Aorta (tissue), 5 donors: ENCODE measurements at places on chromosomes 3 and 15. TPM values are rescaled to one million over a fixed set of nuclear protein-coding genes. Genes with fewer than 3 reads are reported as not detected.
A peak's percentile ranks its signal among the peaks of the same experiment; 100 is the strongest.

- no peak for DNase-seq
- H3K27me3 ChIP-seq: no peaks in the 10 kb centered on the region
- no peaks in the 10 kb centered on the region for H3K4me1 ChIP-seq
- H3K27ac ChIP-seq: no peak overlapping the region
- no peaks in the 10 kb centered on the region for H3K36me3 ChIP-seq
- no peak overlapping the region for H3K4me3 ChIP-seq
These were observed 120.0 kb upstream of the GADL1 start for GRCh38 chr3:31014317-31015040.

DNA sequence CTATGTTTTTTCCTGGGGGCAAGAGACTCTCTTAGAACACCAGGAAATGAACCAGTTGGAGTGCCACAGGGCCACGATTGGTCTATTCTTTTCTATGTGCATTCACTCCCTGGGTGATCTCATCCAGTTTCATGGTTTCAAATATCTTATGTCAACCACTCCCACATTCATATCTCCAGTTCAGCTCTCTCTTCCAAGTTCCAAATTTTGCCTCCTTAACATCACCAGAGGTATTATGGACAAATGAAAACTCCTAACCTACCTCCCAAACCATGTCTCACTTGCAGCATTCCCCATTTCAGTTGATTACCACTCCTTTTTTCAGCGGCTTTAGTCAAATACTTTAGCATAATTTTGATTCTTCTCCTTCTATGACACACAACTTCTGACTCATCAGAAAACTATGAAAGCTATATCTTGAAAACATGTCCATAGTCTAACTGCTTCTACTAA, 203.1 kb upstream of the SEMA6D start:
- no peak for DNase-seq
- H3K27me3 ChIP-seq: no peaks in the 10 kb centered on the region
- H3K4me1 ChIP-seq: peaks cover 2% of the 10 kb centered on the region
- H3K4me3 ChIP-seq: no peak overlapping the region
- no peak overlapping the region for H3K27ac ChIP-seq
- no peaks in the 10 kb centered on the region for H3K36me3 ChIP-seq

DNA sequence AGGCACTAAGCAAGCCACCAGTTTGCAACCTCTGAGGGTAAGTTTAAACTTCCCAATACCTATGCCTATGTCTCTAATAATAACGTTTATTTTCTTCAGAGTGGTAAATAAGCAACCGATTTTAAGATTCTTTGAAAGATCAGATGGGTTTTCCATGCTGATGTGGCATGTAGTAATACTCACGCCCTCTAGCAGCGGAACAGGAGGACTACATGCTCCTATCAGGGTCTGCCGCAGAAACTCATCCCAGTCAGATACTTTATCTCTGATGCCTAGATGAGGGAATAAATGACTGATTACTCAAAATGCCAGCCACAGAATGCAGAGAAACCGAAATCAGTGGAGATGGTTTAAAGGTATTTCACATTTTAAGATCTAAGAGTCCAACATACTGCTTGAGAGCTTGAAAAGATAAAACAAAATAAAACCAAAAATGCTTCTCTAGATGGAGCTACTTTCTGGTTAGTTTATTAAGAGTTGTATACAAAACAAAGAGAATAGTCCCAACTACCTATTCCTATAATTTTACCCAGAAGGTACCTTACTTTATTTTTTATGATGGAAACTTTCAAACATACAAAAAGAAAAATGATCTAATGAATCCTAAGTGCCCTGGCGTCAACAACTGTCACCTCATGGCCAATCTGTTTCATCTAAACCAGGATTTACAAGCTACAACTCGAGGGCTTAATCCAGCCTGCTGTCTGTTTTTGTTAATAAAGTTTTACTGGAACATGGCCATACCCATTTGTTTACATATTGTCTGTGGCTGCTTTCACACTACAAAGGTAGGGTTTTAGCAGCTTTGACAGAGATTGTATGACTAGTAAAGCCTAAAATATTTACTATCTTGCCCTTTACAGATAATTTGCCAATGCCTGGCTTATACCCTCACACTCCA, 37.5 kb upstream of the STIMATE start:
- DNase-seq: no peak
- no peaks in the 10 kb centered on the region for H3K4me1 ChIP-seq
- no peaks in the 10 kb centered on the region for H3K27me3 ChIP-seq
- H3K4me3 ChIP-seq: no peak overlapping the region

GRCh38 chr15:39868396-39868795, 51.7 kb downstream of the GPR176 start:
- no peaks in the 10 kb centered on the region for H3K36me3 ChIP-seq
- DNase-seq: no peak
- H3K4me3 ChIP-seq: no peak overlapping the region
- H3K27ac ChIP-seq: no peak overlapping the region
- H3K27me3 ChIP-seq: no peaks in the 10 kb centered on the region

GRCh38 chr3:105561876-105562275, 195.2 kb downstream of the ALCAM start:
- H3K36me3 ChIP-seq: peaks cover 1% of the 10 kb centered on the region
- H3K4me3 ChIP-seq: no peak overlapping the region
- DNase-seq: no peak
- no peak overlapping the region for H3K27ac ChIP-seq

DNA sequence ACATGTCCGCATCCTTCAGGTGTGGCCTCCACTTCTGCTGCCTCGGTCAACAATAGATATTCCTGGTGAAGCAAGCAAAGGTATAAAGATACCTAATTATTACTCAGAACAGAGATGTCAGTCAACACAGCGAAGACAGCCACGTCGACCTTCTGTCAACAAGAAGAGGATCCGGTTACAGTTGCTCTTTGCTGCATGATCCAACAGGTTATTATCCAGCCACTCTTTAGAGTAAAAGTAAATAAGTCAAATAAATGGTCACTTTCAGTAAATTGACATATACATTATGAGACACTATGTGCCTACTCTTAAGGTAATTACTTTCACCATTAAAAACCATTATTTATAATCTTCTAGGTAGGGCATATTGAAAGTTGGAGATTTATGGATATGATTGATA, 356.8 kb upstream of the ATP11B start:
- H3K27ac ChIP-seq: no peak overlapping the region
- no peak for DNase-seq
- no peak overlapping the region for H3K4me3 ChIP-seq
- H3K36me3 ChIP-seq: no peaks in the 10 kb centered on the region
- no peaks in the 10 kb centered on the region for H3K27me3 ChIP-seq

GRCh38 chr3:151835751-151836525, 22.0 kb downstream of the AADAC start:
- no peaks in the 10 kb centered on the region for H3K36me3 ChIP-seq
- H3K27me3 ChIP-seq: no peaks in the 10 kb centered on the region
- H3K4me3 ChIP-seq: no peak overlapping the region
- no peaks in the 10 kb centered on the region for H3K4me1 ChIP-seq

DNA sequence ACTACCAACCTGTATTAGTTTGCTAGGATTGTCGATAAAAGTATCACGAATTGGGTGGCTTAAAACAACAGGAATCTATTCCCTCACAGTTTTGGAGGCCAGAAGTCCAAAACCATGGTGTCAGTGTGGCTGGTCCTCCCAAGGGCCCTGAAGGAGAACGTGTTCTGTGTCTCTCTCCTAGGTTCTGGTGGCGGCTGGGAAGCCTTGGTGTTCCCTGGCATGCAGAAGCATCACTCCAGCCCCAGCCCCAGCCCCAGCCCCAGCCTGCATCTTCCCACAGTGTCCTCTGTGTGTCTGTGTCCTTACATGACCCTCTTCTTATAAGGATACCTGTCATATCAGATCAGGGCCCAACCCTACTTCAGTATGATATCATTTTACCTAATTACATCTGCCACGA, 272.5 kb upstream of the LYSMD4 start:
- no peak for DNase-seq
- H3K36me3 ChIP-seq: no peaks in the 10 kb centered on the region
- no peaks in the 10 kb centered on the region for H3K4me1 ChIP-seq
- no peak overlapping the region for H3K27ac ChIP-seq
- H3K4me3 ChIP-seq: no peak overlapping the region
- no peaks in the 10 kb centered on the region for H3K27me3 ChIP-seq

DNA sequence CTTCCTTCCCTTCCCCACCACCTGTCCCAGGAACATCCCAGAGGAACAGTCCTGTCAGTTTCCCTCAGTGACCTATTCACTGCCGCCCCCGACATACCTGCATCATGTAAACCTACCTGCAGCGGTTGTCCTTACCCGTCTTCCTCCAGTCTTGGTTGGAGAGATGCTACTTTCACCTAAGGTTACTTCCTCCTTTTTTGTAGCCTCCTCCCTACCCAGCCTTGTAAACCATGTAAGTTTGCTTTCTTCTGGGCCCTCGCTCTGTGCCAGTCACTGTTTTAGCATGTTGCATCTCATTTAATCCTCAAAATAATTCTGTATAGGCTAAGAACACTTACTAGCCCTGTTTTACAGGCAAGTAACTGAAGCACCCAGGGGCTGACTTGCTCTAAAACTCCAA, 58.3 kb downstream of the GPR171 start:
- no peaks in the 10 kb centered on the region for H3K36me3 ChIP-seq
- DNase-seq: no peak
- H3K4me1 ChIP-seq: no peaks in the 10 kb centered on the region
- H3K27me3 ChIP-seq: no peaks in the 10 kb centered on the region
- no peak overlapping the region for H3K27ac ChIP-seq
- no peak overlapping the region for H3K4me3 ChIP-seq

GRCh38 chr3:176430244-176431037, 766.8 kb downstream of the TBL1XR1 start:
- H3K27me3 ChIP-seq: no peaks in the 10 kb centered on the region
- no peak overlapping the region for H3K27ac ChIP-seq
- no peaks in the 10 kb centered on the region for H3K4me1 ChIP-seq
- H3K4me3 ChIP-seq: no peak overlapping the region
- H3K36me3 ChIP-seq: no peaks in the 10 kb centered on the region
- no peak for DNase-seq

GRCh38 chr3:9135930-9136525, 113.4 kb downstream of the SRGAP3 start:
- H3K27me3 ChIP-seq: no peaks in the 10 kb centered on the region
- no peaks in the 10 kb centered on the region for H3K36me3 ChIP-seq
- H3K4me3 ChIP-seq: peak overlapping the region; percentile 21
- no peak overlapping the region for H3K27ac ChIP-seq

- H3K4me3 ChIP-seq: no peak overlapping the region
- no peak for DNase-seq
- no peaks in the 10 kb centered on the region for H3K4me1 ChIP-seq
- no peak overlapping the region for H3K27ac ChIP-seq
These were observed 438.9 kb upstream of the ARRDC4 start for GRCh38 chr15:97521381-97522285.

DNA sequence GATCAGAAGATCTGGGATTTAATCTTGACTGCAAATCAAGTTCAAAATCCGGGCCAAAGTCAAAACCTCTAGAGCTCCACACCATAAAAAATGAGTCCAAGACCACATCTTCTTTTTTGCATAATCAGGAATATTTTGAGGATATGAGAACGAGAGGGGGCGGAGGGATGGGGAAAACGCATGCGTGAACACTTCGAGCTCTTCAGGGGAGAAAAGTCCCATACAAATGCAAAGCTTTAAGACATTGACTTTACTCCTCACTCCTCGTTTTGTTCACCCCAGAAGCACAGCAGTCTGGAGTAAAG, 68.2 kb downstream of the SUMF1 start:
- no peaks in the 10 kb centered on the region for H3K4me1 ChIP-seq
- no peaks in the 10 kb centered on the region for H3K36me3 ChIP-seq
- H3K4me3 ChIP-seq: no peak overlapping the region
- no peak overlapping the region for H3K27ac ChIP-seq
- H3K27me3 ChIP-seq: no peaks in the 10 kb centered on the region

GRCh38 chr15:63111481-63111880, 10.2 kb upstream of the LACTB start:
- no peak overlapping the region for H3K4me3 ChIP-seq
- no peaks in the 10 kb centered on the region for H3K27me3 ChIP-seq
- no peak for DNase-seq
- H3K36me3 ChIP-seq: no peaks in the 10 kb centered on the region
- no peak overlapping the region for H3K27ac ChIP-seq

DNA sequence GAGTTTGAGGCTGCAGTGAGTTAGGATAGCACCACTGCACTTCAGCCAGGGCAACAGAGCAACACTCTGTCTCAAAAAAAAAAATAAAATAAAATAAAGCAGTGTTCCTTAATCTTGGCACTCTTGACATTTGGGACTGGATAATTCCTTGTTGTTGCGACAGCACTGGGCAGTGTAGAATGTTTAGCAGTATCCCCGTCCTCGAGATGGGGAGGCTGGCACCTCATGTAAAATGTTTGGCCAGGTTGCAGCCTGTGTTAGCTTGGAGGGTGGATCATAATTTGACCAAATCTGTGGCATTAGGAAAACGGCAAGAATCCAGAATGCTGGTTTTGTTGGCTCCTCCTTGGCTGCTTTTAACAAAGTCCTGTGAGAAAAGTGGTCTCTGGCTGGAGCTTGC, 47.0 kb downstream of the ZNF445 start:
- no peaks in the 10 kb centered on the region for H3K27me3 ChIP-seq
- H3K36me3 ChIP-seq: no peaks in the 10 kb centered on the region
- no peaks in the 10 kb centered on the region for H3K4me1 ChIP-seq
- H3K27ac ChIP-seq: no peak overlapping the region
- DNase-seq: peak; percentile 2

DNA sequence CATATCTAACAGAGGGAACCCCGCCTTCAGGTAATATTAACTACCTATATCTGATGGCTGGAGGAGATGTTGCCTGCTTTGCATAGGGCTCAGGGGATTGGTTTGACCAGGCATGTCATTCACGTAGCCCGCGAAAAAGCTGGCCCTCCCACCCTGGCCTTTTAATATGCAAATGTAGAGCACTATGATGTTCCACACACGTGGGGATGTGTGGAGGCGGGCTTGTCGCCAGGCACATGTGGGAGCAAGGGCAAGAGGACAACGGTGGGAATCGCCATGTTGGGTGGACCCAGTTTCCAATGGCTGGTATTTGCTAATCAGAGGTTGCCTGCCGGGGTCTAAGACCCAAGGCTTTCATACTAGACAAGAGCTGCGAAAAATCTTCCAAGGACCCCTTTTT, 469.8 kb downstream of the ZPLD1 start:
- no peak for DNase-seq
- H3K4me1 ChIP-seq: no peaks in the 10 kb centered on the region
- H3K36me3 ChIP-seq: no peaks in the 10 kb centered on the region
- no peak overlapping the region for H3K27ac ChIP-seq
- H3K27me3 ChIP-seq: no peaks in the 10 kb centered on the region

- no peak for DNase-seq
- no peaks in the 10 kb centered on the region for H3K36me3 ChIP-seq
These were observed 339.4 kb upstream of the CBLB start for GRCh38 chr3:106208251-106208650.

Gene SLC9C1
- 0.81 TPM for total RNA-seq

Gene DIS3L
- 36.2 TPM for total RNA-seq

Gene LRRC49
- total RNA-seq: 11.0 TPM

Gene CYP1A1
- total RNA-seq: not detected

Gene ITIH1
- total RNA-seq: not detected

Gene IL17RB
- total RNA-seq: 0.96 TPM

Gene CLRN1
- total RNA-seq: not detected

Gene GOLGA8J
- total RNA-seq: 1.5 TPM

Gene FEZF2
- total RNA-seq: not detected

Gene ZMYND10
- total RNA-seq: 0.68 TPM
